ENCODE measurements at places on chromosomes 7 and 10.

GRCh38 chr10:119468542-119469324, 73.8 kb downstream of the RGS10 start:
- no peak for DNase-seq

GRCh38 chr10:10870523-10871241, 147.0 kb upstream of the CELF2 start:
- DNase-seq, result peak; percentile 40

DNA sequence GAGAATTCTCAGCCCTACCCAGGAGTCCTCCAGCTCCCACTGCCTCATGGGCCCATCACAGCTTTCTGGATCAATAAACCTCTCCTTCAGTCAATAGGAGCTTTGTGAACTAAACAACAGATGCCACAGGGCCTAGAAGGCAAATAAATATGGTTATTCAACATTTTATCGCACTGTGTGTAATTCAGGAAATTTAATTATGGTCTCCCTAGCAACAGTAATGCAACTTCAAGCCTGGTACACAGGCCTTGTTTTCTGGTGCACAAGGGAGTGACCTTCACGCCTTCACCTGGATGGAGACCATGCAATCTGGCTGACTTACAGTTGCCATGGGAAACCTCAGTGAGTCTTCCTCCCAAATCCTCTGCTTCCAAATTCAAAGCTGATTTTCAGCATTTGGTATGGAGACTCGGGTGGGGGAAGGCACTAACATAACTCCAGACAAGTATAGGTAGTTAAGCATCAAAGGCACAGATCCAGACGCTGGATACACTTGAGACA, 441.0 kb upstream of the NPVF start:
- no peak for DNase-seq

DNA sequence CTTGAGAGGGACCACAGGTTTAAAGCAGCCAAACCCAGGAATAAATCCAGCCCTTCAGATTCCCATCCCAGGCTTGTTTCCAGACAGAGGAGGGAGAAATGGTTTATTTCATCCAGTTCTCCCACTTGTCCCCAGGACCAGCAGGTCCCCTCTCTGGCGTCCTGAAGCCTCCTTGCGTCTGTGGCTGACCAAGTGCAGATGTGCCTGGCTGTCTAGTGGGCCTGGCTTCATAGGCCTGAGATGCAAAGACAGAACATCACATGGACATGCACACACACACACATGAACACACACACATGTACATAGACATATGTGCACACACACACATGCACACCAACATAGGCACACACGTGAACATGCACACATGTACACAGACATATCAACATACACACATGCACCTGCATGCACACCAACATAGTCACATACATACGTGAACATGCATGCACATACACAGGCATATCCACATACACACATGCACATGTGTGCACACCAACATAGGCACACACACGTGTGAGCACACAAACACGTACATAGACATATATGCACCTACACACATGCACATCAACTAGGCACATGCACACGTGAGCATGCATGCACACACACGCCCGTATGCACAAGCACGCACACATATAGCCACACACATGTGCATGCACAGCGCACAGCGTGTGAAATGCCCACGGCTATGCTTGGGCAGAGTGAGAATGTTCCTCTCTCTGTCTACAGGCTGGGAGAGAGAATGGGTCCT, 10.7 kb downstream of the FOXL3 start:
- no peak for DNase-seq

DNA sequence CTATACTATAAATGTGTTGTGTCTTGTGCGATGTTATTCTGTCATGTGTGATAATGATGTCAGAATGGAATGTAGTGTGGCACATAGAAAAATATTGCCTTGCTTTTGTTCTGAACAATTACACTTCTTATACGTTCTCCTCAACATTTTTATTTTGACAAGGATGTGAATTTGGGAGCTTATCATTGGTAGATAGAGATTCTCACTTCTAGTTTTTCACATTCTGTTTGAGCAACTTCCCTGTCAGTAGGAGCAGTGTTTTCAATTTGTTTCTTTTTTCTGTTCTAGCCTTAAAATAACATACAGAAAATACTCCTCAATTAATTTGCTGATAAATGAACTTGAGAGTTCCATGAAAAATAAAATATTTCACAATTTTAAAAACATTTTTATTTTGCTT, 17.6 kb downstream of the SUN3 start:
- DNase-seq, result no peak
